ENCODE measurements at places on chromosomes 11 and 22.

DNA sequence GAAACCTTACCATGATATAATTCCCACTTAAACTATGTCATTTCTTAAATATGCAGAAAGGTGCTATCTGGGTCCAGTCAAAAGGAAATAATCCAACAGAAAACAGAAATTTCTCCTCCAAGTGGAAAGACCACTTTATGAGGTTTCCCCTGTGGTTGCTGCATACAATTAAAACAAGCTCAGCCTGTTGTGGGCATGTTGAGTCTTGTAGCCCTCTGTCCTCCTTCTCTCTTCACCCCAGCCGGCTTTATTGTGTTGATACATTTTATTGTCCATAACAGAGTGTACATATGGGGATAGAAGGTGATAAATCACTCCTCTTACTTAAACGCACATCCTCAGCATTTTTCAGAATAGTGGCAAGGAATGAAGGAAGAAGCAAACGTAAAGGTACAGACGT, 126.0 kb upstream of the MTNR1B start:
- DNase-seq: no peak

DNA sequence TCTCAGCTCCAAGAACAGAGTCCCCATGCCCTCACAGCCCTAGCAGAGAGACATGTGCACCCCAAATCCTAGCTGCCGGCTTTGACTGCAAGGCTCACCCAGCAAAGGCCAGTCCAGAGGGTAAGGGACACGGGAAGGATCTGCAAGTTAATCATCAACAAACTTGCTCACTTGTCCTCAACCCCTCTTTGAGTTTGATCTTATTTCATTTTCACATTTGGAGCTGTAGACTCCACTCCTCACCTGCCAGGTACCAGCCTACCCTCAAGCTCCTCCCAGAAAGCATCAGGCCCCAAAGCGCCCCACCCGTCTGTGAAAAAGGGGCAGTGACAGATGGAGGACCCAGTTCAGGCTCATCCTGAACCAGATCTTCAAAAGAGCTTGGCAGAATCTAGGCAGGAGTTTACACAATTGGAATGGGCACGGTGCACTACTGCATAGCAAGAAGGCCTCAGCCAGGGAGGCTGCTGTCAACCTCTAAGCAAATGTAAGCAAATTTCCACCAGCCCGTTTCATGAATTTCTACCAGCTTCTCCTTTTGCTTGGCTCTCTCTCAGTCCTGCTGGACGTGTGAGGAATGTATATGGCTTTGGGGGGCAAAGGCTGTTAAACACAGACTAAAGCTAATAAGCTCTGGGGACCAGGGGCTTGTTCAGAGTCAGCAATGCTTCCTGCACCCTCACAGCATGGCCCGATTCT, 5.5 kb downstream of the EHD1 start:
- no peak for DNase-seq

- DNase-seq: no peak
These were observed 50.7 kb downstream of the ZNRF3 start for GRCh38 chr22:28934026-28934425.

GRCh38 chr22:17359501-17359900, 9.8 kb upstream of the CECR2 start:
- no peak for DNase-seq

DNA sequence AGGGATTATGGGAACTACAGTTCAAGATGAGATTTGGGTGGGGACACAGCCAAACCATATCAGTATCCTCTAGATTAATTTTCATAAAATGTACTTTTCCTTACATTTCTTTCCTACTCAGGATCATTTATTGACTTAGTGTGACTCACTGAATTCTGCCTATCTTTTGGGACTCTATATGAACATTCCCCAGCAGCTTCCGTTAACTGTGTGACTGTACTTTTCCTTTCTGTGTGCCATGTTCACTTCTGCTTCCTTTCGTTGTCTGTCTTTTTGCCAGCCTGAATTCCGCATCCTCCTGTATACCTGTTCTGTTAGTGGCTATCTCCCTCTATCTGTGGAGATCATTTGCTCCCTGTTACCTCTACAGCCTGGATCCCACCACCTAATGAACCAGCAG, 48.8 kb downstream of the SPECC1L start:
- DNase-seq: no peak

GRCh38 chr22:31086703-31087330, 5.7 kb downstream of the SMTN start:
- no peak for DNase-seq

DNA sequence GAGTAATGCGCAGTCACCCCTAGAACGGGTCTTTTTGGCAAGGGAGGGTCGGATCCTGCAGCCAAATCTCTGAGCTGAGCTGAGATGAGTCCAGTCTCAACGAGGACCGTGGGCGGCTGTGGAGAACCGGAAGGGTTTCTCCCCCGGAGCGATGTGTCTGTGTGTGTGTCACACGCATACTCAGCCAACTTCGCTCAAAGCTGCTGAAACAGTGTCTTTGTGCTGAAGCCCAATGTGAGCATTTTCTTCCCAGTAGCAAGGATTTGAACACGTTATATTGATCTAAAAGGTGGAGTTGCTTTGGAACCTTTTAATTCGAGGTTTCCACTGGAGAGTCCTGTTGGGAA, 1.4 kb upstream of the CELSR1 start:
- DNase-seq: no peak

GRCh38 chr11:43988040-43988817, 45.8 kb downstream of the C11orf96 start:
- no peak for DNase-seq

DNA sequence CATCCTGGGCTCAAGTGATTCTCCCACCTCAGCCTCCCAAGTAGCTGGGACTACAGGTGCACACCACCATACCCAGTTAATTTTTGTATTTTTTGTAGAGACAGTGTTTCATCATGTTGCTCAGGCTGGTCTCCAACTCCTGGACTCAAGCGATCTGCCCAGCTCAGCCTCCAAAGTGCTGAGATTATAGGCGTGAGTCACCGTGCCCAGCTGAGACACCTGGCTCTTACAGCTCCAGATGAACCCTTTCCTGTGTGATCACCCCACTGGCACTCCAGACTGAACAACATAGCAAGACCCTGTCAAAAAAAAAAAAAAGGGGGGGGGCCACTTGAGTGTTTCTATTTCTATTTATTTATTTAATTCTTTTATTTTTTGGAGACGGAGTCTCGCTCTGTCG, 1.0 kb upstream of the ADSL start:
- no peak for DNase-seq

DNA sequence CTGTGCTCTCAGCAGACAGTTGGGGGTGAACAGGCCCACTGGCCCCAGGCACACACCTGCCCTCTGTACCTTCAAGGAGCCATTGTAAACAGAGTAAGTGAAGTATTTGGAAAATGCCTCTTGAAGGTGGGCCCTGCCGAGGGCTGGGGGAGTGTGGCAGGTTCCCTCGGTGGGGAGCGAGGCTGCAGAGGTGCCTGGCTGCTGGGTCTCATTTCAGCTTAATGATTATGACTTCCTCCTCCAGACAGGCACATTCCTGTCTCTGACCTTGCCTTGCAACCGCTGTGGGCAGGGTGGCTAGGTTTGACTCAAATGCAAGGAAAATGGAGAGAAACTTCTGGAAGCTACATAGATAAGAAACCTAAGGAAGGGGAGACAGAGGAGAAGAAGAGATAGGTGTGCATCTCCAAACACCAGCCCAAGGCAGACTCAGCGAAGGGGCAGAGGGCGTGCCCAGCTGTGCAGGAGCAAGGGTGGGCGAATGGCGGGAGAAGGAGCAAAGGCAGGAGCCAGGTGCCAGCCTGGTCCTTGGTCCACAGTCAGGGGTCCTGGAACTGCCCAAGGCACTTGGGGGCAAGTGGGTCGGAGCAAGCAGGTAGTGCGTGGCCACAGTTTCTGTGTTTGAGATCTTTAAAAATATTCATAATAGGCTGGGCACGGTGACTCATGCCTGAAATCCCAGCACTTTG, 14.0 kb downstream of the GRAMD4 start:
- DNase-seq: no peak

- no peak for DNase-seq
These were observed 57.0 kb upstream of the CD5 start for GRCh38 chr11:61045271-61045670.
